ENCODE measurements at places on chromosomes 4 and X.

GRCh38 chrX:120517936-120518335 lies 42.8 kb downstream of the CUL4B start:
- DNase-seq, result no peak

GRCh38 chr4:1841201-1841886 lies 14.6 kb downstream of the LETM1 start:
- no peak for DNase-seq

DNA sequence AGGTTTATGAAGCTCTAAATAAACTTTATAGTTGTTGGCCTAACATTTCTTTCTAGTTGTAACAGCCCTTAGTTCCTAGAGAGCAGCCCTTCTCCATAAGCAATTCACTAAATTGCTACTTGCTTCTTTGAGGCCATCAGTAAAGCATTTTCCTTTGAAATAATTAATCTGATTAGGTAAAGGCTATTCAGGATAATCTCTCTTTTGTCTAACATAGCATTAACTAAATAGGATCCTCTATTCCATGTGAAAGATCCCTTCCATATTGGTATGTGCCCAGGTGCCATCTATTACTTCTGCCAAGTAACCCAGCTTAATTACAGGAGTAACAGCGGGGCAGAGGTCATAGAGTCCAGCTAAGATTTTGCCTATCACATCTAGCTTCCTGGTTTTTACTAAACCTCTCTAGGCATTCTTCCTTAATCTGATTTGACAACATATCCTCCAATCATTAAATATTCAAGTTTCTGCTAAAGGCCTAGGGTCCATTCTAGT lies 1408.0 kb downstream of the PCDH18 start:
- DNase-seq, result no peak

DNA sequence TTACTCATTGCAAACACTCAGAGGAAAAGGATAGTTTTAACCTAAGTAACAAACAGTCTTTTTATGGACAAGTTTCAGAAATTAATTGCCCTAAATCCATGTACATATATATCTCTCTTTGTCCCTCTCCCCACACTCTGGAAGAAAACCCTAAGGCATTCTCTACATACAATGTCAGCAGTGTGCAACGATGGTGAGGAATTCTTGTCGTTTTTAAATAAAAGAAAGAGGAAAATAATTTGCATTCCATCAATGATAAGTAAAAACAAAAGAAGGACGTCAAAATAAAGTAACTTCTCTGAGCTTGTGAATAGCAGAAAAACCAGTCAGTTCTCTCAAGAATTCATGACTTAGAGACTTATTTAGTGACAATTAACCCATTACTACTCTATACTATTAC lies 550.5 kb upstream of the DIPK2B start:
- no peak for DNase-seq

- DNase-seq, result no peak
Observed at GRCh38 chrX:31337332-31337731, 265.5 kb upstream of the FTHL17 start.

DNA sequence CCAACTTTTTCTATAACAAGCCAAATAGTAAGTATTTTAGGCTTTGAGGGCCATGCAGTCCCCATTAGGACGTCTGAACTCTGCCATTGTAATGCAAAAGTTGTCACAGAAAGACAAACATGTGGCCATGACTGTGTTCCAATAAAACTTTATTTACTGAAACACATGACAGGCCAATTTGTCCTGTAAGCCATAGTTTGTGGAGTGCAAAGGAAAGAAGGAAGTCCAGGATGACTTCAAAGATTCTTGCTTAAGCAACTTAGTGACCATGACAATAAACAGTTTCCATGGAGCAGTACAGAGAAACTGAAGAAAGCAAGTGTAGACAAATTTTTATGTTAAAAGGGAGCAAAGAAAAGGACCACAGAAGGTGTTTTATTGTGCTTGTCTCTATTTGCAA lies 35.0 kb upstream of the MYOZ2 start:
- no peak for DNase-seq

DNA sequence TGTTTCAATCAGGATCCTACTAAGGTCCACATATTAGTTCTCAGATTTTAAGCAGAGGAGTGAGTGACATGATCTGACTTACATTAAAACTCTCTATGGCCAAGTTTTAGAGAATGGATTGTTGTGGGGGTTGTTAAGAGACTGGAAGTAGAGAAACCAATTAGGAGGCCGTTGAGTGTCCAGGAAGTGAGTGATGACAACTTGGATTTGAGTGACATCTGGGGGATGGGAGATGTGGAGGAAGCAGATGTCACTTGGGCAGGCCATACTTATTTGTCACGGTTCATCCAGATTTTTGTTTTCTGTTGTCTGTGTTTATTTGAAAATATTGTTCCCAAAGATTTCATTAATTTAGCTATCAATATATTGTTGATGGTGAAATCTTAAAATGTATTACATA lies 28.3 kb downstream of the ADD1 start:
- no peak for DNase-seq

DNA sequence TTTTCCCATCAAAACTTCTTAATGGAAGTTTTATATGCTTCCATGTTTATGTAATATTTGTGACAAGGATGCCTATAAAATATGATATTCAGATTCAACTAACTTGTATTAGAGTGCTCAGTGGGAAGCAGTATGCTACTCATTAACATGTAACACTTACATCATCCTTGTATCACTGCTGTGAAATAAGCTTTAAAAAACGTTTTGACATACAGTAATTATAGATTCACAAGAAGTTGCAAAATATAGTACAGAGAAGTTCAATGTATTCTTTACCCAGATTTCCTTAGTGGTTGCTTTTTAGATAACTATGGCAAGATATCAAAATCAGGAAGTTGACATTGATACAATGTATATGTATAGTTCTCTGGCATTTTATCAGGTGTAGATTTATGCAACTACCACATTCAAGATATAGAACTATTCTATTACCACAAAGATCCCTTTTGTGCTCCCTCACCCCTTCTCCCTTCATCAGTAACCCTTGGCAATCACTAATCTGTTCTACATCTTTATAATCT lies 56.3 kb downstream of the DTHD1 start:
- no peak for DNase-seq

GRCh38 chrX:25166546-25166945 lies 150.8 kb upstream of the ARX start:
- no peak for DNase-seq

DNA sequence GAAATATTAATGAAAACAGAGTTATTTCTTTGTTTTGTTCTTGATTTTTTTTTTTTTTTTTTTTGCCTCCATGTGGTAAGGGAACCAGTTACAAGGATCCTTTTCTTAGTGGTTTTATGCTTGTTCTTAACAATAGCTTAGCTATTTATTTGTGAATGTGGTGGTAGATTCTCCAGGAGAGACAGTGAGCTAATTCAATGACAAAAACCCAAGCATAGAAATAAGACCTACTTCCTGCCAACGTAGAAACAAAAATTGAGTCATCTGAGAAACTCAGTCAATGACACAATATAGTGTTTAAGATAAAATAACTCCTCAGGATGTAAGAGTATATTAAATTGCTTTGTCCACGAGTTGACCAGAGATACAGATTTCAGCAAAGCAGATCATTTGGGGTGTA lies 863.8 kb upstream of the PABPC4L start:
- no peak for DNase-seq

DNA sequence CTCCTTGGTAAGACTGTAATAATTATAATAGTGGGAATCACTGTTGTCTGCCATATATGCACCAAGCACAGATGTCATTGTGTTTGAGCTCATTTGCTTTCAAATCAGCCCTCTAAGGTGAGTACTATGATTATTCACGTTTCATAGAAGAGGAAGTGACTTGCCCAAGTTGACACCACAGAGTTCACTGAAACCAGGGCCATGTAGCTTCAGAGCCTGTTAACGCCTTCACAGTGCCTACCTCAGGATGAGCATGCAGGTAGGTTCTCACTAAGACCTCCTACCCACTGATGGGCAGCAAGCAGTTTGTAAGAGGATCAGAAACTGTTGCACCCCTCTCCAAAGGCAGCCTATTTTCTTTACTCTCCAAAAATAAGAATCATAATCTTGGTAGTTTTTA lies 27.4 kb downstream of the TMPRSS11A start:
- DNase-seq, result no peak

DNA sequence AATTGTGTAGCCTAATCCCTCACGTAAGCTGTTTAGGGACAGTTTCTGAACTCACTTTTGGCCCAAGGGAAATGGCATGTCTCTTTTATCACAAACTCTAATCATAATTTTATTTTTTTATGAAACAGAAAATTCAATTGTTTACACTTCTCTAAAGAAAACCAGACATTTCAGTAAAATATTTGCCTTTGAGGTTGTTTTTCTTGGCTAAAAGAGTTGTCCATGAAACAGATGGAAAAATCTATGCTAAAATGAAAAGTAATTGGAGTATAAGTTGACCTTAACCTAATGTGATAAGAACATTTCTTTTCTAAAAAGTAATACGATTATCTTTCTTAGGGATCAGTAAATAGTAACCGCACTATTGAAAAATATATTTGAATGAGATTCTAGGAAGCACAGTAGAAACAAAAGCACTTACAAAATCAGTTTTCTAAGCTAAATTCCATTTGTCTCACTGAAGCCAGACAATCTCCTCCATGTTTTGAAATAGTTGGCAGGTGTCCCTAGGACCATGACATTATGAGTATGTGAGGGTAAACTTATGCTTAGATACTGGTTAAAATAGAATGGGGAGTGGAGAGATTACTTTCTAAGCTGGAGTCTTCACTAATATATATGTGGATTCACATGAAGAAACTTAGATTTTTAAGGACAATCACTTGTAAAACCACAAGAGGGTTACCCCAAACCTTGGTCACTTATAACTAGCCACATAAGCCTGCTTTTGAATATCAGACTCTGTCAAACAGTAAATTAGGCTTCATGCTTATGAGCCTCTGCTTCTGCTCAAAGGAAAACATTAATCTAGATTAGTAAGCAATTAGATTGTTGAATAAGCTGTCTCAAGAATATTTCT lies 20.1 kb upstream of the TET2 start:
- DNase-seq, result no peak

- DNase-seq, result no peak
Observed at GRCh38 chr4:24719615-24720014, 75.8 kb upstream of the SOD3 start.

DNA sequence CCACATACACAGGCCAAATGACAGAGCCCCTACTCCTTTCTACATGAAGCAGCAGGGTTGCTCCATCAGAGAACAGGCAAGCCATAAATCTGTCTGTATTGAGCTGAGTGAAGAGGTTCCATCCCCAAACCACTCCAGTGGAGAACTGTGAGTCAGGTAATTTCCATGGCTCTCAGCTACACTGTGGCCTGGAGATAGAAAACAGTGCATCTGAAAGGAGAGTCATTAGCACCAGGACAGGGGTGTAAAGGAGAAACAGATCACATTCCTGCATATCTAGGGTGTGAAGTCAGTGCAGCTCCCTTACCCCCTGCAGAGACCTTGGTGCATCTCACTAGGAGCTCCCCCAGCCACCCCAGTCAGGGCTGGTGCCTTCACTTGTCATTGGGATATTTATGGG lies 314.7 kb downstream of the CHIC1 start:
- no peak for DNase-seq

GRCh38 chr4:169209388-169209883 lies 61.3 kb downstream of the SH3RF1 start:
- DNase-seq, result no peak

DNA sequence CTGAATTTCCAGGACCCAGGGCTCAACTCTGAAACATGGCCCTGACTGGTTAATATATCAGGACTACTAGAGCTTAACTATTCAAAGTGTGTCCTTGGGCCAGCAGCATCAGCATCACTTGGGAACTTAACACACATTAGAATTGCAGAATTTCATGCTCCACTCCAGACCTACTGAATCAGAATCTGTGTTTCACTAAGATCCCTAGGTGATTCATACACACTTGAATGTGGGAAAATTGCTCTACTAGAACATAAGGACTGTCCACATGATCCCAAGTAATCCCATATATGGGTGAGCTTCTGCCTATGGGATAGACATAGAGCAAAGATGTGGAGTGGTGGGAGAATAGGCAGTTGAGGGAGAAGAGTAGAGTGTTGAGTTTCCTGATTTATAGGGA lies 192.5 kb upstream of the CLNK start:
- DNase-seq, result no peak

GRCh38 chrX:49187028-49187394 lies 838 bp upstream of the PRICKLE3 start:
- DNase-seq, result no peak
